ENCODE measurements at places on chromosomes 1 and 21. TPM values are rescaled to one million over a fixed set of nuclear protein-coding genes. Genes with fewer than 3 reads are reported as not detected.

Gene PTAFR
- 20.8 TPM for total RNA-seq

Gene SAMSN1
- total RNA-seq = 44.4 TPM

Gene NSUN4
- total RNA-seq = 28.0 TPM

Gene ETNK2
- total RNA-seq = 4.4 TPM

Gene RPE65
- total RNA-seq = not detected

Gene ABCG1
- total RNA-seq = 143 TPM

Gene RGSL1
- total RNA-seq = not detected

Gene RAB7B
- 3.2 TPM for total RNA-seq

Gene LACTBL1
- total RNA-seq = not detected

Gene MTFR1L
- 55.0 TPM for total RNA-seq

Gene PLD5
- 0.94 TPM for total RNA-seq

Gene MT1HL1
- total RNA-seq = not detected

Gene AGMAT
- total RNA-seq = 1.4 TPM

Gene GJB3
- total RNA-seq = not detected

Gene OPTC
- not detected for total RNA-seq

Gene SMG7
- total RNA-seq = 54.3 TPM

Gene GPA33
- 1.4 TPM for total RNA-seq

Gene UBE2U
- total RNA-seq = not detected

Gene PYHIN1
- total RNA-seq = 21.2 TPM

Gene HLX
- total RNA-seq = 22.7 TPM
